ENCODE measurements at places on chromosomes 5 and 9.

GRCh38 chr5:178216088-178216534 is 11.8 kb downstream of the HNRNPAB start:
- no peaks in the 10 kb centered on the region for H3K4me1 ChIP-seq
- H3K36me3 ChIP-seq: peaks cover 27% of the 10 kb centered on the region
- no peak overlapping the region for H3K27ac ChIP-seq
- no peak for DNase-seq
- no peaks in the 10 kb centered on the region for H3K27me3 ChIP-seq
- no peak overlapping the region for H3K4me3 ChIP-seq

GRCh38 chr9:70639853-70640814 is 225.7 kb upstream of the KLF9 start:
- H3K4me1 ChIP-seq: no peaks in the 10 kb centered on the region
- no peak overlapping the region for H3K27ac ChIP-seq
- H3K36me3 ChIP-seq: no peaks in the 10 kb centered on the region
- peaks cover 5% of the 10 kb centered on the region for H3K27me3 ChIP-seq
- peak overlapping the region; percentile 44 for H3K4me3 ChIP-seq

DNA sequence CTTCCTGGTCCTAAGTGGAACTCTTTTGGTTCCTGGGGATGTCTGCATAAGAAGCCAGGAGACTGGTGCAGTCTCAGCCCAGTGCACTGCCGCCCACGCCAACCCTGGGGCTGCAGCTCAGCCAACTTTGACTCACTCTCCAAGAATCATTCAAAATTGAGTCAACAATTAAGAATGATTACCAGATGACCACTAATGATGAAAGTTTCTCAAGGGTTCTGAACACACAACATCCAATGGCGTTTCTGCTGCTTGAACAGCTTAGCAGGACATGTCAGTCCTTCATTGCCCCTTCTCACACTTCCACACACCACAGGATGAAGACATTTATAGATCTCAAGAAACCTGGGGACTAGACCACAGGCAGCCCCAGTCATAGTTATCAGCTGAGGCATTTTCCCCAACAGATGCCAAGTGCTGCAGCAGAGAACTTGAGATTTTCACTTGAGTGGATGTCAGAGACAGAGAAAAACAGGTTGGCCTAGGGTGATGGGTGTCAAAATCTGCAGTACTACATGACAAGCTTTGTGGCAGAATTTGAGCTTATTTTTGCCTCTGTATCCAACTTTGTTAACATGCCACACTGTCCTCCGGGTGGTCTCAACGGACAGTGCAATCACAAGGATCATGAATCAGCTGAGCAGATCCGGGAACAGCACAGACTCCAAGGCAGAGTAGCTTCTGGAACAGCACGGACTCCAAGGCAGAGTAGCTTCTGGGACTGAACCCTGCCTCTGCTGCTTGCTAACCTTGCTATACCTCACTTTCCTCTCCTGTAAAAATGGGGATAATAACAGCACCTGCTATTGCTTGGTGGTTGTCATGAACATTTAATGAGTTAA is 356.1 kb downstream of the SPOCK1 start:
- no peak for DNase-seq
- peaks cover 30% of the 10 kb centered on the region for H3K4me1 ChIP-seq
- no peak overlapping the region for H3K4me3 ChIP-seq
- H3K27ac ChIP-seq: no peak overlapping the region
- no peaks in the 10 kb centered on the region for H3K36me3 ChIP-seq

DNA sequence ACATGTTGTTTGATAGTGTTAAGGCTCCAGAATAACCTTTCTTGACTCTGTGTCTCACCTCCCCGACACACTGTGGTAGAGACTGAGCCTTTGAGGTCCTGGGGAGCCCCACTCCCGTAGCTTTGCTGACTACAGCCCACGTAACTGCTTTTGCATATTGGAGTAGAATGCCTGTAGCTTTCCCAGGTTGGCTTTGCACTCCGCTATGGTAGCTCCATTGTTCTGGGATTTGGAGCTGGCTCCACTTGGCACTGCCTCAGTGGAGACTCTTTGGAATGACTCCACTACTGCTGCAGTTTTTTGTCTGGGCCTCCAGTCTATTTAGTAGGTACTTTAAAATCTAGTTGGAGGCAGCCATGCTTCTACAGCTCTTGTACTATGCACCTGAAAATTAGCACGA is 56.2 kb upstream of the ANXA1 start:
- H3K4me1 ChIP-seq: no peaks in the 10 kb centered on the region
- no peaks in the 10 kb centered on the region for H3K27me3 ChIP-seq
- no peak overlapping the region for H3K4me3 ChIP-seq
- H3K36me3 ChIP-seq: no peaks in the 10 kb centered on the region
- no peak overlapping the region for H3K27ac ChIP-seq
- DNase-seq: no peak

DNA sequence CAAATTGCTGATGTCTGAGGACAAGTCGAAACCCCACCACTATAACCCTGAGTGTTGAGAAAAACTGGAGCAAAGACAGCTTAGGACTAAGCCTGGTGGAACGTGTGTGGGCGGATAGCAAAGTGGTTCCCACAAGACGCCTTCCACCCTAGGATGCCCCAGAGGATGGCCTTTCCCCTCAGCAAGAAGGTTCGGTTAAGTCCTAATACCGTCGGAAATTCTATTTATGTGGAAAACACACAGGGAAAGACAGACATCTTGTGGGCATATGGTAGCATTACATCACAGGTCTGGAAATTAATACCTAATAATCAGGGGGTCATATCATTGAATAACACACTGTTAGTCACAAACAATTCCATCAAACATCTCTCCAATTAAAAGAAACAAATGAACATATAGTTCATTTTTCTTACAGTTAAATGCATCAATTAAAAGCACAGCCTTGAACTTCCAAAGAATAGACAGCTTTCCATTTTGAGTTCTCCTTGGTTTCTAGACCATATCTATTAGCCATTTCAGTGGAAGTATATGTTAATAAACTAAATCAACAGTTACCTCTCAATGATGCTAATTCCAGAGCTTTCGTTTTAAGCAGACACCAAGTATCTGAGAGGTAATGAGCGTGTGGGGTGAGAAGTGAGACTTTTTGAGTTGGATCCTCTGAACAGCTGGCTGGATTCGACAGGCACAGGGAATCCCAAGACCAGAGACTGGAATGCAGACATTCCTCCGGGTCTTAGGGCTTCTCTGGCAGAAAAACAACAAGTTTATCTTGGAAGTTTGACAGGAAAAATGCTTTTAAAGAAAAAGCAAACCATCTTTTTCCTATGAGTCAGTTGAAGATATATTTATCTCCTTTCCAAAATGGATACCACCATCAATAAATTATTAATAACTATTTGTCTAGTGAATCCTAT is 2.9 kb upstream of the ICE1 start:
- peak overlapping the region; percentile 15 for H3K4me3 ChIP-seq
- no peaks in the 10 kb centered on the region for H3K27me3 ChIP-seq
- peaks cover 3% of the 10 kb centered on the region for H3K36me3 ChIP-seq
- H3K27ac ChIP-seq: peak overlapping the region; percentile 25

- no peak overlapping the region for H3K4me3 ChIP-seq
- H3K4me1 ChIP-seq: peaks cover 5% of the 10 kb centered on the region
Observed at GRCh38 chr9:79352322-79352721, 219.4 kb upstream of the TLE4 start.

GRCh38 chr5:173888473-173889131 is 453 bp downstream of the CPEB4 start:
- DNase-seq: no peak
- H3K4me3 ChIP-seq: peak overlapping the region; percentile 100
- peaks cover 44% of the 10 kb centered on the region for H3K4me1 ChIP-seq
- H3K36me3 ChIP-seq: peaks cover 13% of the 10 kb centered on the region
- peaks cover 27% of the 10 kb centered on the region for H3K27me3 ChIP-seq
- H3K27ac ChIP-seq: peak overlapping the region; percentile 100

GRCh38 chr5:29498860-29499259 is 1694.6 kb upstream of the CDH6 start:
- no peak overlapping the region for H3K4me3 ChIP-seq
- H3K36me3 ChIP-seq: peaks cover 5% of the 10 kb centered on the region
- no peaks in the 10 kb centered on the region for H3K27me3 ChIP-seq
- H3K4me1 ChIP-seq: no peaks in the 10 kb centered on the region
- H3K27ac ChIP-seq: no peak overlapping the region

DNA sequence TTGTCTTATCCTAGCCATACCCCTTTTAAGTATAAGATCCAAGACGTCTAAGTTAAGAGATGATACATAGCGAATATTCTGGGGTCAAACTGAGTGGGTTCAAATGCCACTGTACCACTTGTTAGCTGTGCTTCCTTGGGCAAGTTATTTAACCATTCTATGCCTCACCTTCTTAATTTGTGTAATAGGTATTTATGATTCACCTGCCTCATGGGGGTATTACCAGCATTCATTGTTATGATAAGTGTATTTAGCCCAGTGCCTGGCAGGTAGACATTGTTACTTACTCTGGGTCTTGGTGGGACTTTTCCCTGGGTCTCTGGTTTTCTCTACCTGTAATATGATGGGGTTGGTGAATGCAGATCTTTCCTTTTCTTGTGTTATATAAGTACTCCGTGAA is 3.8 kb downstream of the LARP1 start:
- DNase-seq: no peak
- peak overlapping the region; percentile 0 for H3K27ac ChIP-seq
- H3K4me3 ChIP-seq: peak overlapping the region; percentile 87

GRCh38 chr5:143176048-143176447 is 227.4 kb downstream of the NR3C1 start:
- H3K4me3 ChIP-seq: no peak overlapping the region
- H3K27ac ChIP-seq: no peak overlapping the region
- no peaks in the 10 kb centered on the region for H3K27me3 ChIP-seq
- no peak for DNase-seq
- H3K4me1 ChIP-seq: peaks cover 6% of the 10 kb centered on the region
- no peaks in the 10 kb centered on the region for H3K36me3 ChIP-seq

DNA sequence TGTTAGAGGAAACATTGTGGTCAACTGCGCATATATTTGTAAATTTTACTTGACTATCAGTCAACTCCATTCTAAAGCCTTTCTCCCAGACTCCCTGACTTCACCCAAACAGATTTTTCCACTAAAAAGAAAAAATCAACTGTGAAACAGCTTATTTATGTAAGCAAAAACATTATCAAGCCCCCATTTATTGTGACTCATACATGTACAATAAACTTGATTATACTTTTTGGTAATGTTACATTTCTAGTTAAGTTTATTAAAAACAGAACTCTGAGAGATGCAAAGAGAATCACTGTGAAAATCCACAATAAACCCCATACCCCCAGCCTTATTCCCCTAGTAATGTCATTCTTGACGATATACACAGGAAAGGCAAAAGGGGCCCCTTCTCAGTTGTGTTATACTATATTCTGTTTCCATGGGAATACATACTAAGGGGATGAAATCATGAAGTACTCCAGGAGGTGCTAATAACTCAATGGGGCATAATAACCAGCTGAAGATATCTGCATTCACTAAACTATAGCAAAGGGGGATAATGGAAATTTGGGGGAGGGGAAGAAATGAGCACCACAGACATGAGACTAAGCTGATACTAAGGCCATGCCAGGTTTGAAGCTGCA is 616.0 kb downstream of the ACTL7B start:
- H3K36me3 ChIP-seq: no peaks in the 10 kb centered on the region
- no peak for DNase-seq

GRCh38 chr5:64952951-64953673 is 184.4 kb downstream of the CWC27 start:
- no peaks in the 10 kb centered on the region for H3K27me3 ChIP-seq
- no peak for DNase-seq
- H3K4me3 ChIP-seq: no peak overlapping the region
- H3K27ac ChIP-seq: no peak overlapping the region

DNA sequence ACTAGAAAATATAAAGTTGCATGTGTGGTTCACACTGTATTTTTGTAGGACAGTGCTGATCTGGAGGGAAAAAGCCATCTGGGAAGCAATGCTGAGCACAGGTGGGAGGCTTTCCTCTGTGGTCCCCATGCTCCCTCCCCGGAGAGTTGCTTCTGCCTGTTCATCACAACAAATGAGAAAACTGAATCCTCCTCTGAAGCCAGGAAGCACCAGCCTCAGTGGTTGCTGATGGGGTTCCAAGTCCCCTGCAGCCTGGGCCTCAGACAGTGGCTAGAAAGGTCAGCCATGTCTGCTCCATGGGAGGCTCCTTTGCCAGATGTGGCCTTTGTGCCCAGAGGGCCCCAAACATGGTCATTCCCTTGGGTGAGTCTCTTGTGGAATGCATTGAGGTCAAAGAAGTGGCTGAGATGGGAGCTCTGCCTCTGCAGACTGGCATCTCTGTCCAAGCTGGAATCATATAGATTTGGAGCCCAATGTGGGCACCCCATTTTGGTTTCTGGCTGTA is 77.6 kb downstream of the C5orf15 start:
- H3K27ac ChIP-seq: no peak overlapping the region
- no peak for DNase-seq
- H3K4me3 ChIP-seq: no peak overlapping the region
- H3K27me3 ChIP-seq: peaks cover 20% of the 10 kb centered on the region

DNA sequence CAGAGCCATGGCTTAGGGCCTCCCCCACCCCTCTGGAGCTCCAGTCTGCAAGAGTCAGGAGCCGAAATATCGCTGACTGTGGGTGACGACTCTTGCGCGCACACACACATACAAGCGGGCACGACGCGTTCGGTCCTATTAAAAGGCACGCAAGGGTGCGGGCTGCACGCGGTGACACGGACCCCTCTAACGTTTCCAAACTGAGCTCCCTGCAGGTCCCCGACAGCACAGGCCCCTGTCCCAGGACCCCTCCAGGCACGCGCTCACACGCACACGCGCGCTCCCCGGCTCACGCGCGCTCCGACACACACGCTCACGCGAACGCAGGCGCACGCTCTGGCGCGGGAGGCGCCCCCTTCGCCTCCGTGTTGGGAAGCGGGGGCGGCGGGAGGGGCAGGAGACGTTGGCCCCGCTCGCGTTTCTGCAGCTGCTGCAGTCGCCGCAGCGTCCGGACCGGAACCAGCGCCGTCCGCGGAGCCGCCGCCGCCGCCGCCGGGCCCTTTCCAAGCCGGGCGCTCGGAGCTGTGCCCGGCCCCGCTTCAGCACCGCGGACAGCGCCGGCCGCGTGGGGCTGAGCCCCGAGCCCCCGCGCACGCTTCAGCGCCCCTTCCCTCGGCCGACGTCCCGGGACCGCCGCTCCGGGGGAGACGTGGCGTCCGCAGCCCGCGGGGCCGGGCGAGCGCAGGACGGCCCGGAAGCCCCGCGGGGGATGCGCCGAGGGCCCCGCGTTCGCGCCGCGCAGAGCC is at the start of gene GRIN1:
Gene GRIN1, plus strand, starts transcription at position 433 of the 746 bp plus-strand sequence. CDS start 333 bp downstream, outside the sequence.
- H3K27ac ChIP-seq: no peak within 1 kb of the TSS
- H3K4me1 ChIP-seq: no peaks in the 10 kb centered on the region
- no peak for DNase-seq
- H3K27me3 ChIP-seq: peaks cover 86% of the 10 kb centered on the region
- no peaks in the 10 kb centered on the region for H3K36me3 ChIP-seq
- peak within 1 kb of the TSS; percentile 49 for H3K4me3 ChIP-seq

GRCh38 chr5:93736284-93736683 is 5.1 kb downstream of the POU5F2 start:
- no peaks in the 10 kb centered on the region for H3K4me1 ChIP-seq
- no peaks in the 10 kb centered on the region for H3K27me3 ChIP-seq
- no peak for DNase-seq
- H3K27ac ChIP-seq: no peak overlapping the region
- H3K36me3 ChIP-seq: no peaks in the 10 kb centered on the region

Data from type B pancreatic cell (in vitro differentiated cells).